ENCODE measurements at places on chromosomes 12 and 14.

DNA sequence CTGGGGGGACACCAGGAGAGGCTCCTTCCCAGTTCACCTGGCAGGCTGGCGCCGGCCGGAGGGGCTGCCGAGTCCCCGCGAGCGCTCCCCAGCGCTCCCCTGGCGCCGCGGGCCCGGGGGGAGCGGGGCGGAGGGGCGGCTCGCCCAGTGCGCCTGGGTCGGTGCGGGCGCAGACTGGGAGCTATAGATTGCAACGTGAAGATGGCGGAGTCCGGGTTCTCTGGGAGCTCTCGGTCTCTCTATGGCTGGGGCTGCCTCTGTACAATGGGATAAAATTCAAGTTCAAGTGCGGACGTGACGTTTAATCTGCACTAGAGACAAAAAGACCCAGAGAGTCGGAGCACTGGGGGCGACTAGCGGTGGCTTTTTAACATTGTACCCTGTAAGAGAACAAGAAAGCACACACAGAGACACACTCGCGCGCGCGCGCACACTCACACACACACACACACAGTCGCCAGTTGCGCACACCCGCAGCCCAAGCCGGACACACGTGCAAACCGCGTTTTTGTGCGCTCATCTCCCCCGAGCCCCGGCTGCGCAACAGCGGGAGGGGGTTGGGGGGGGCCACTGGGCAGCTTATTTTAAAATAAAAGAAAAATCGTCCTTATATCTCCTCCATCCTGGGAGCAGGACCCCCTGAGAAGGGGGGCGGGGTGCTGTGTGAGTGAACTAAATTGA, at the start of gene BCL11B:
TSS of gene BCL11B (minus strand) at position 247 of the 681 bp plus-strand sequence. CDS start 979 bp downstream, outside the sequence.
- DNase-seq = peak; percentile 90

DNA sequence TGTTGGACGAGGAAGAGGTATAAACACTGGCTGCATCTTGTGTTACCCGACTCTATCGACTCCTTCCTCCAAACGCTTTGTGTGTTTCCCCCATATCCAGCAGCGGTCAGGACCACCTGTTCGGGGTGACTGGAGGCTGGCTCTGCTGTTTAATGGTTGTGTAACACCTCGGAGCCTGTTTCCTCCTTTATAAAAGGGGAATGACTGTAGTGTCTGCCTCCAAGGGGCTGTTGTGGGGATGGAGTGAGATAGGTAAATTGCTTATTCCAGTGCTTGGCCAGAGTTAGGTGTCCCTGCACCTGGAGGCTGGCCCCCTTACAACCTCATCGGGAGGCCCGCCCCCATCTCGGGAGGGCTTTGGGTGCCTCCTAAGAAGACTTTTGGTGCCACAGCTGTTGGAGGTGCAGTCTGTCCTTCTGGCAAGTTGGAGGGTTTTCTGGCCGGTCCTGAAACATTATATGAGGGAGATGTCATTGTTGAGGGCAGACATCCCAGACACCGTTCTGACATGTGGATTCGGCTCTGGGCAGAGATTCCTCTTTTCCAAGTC, 1.1 kb downstream of the MLXIP start:
- no peak for DNase-seq

- DNase-seq = no peak
These were observed 16.8 kb downstream of the HIF1A start for GRCh38 chr14:61712137-61712536.

- DNase-seq = no peak
These were observed 266.0 kb downstream of the FBXL14 start for GRCh38 chr12:1328391-1328790.

GRCh38 chr14:90687680-90688079, 128.6 kb downstream of the TTC7B start:
- no peak for DNase-seq

- no peak for DNase-seq
These were observed 76.6 kb upstream of the NAV3 start for GRCh38 chr12:77754086-77754485.

DNA sequence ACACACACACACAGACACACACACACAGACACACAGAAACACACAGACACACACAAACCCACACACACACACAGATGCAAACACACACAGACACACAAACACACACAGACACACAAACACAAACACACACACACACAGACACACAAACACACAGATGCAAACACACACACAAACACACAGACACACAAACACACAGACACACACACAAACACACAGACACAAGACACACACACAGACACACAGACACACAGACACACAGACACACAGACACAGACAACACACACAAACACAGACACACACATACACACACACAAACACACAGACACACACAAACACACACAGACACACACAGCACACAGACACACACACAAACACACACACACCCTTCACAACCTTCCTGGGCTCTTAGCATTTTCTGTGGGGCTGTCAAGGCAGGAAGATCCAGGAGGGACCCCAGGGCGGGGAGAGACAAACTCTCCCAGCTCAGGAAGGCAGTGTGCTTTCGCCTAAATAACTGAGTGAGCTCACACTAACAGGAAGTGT, 24.2 kb upstream of the INF2 start:
- no peak for DNase-seq

DNA sequence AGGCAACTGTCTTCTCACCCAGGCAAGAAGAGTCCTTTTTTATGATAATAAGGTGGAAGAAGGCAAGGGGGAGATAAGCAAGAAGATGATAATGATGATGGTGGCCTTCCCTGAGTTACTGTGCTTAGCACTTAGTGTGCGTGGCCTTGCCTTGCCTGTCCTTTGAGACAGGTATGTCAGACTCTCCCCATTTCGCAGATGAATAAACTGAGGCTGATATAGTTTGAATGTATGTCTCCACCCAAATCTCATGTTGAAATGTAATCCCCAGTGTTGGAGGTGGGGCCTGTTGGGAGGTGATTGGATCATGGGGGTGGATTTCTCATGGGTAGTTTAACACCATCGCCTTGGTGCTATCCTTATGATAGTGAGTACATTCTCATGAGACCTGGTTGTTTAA, 8.6 kb upstream of the OAS3 start:
- DNase-seq = no peak

GRCh38 chr12:59597385-59597781, 1.6 kb downstream of the SLC16A7 start:
- peak; percentile 54 for DNase-seq

DNA sequence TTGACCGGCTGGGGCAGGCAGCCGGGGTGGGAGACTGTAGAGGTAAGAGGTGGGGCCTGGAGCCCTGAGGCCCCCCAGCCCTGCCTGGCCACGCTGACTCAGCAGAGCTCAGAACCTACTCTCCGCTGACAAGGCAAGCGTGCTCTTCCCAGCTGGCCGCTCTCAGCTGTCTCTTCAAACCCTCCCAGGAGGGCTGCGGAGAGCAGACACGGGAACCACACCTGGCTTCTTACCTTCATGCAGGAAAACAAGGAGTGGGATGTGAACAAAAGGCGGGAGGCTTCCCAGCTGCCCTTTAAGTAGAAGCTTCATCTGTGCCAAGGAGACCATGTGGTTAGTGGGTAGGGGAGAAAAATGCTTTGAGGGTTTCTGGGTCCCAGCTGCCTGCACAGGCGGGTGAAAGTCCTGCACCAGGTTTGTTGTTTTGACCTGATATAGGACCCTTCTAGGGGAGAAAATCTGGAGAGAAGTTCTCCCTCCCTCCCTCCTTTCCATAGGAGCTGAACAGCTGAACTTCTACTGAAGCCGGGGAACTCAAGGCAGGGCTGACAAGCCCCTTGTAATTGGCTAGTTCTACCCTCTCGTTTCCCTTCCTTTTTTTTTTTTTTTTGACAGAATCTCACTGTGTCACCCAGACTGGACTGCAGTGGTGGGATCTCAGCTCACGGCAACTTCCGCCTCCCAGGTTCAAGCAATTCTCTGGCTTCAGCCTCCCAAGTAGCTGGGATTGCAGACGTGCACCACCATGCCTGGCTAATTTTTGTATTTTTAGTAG, 12.8 kb upstream of the TESC start:
- DNase-seq = no peak

GRCh38 chr14:32941668-32942065, 3.0 kb downstream of the NPAS3 start:
- DNase-seq = no peak

- DNase-seq = no peak
These were observed 11.0 kb downstream of the PRPH start for GRCh38 chr12:49305762-49306510.

DNA sequence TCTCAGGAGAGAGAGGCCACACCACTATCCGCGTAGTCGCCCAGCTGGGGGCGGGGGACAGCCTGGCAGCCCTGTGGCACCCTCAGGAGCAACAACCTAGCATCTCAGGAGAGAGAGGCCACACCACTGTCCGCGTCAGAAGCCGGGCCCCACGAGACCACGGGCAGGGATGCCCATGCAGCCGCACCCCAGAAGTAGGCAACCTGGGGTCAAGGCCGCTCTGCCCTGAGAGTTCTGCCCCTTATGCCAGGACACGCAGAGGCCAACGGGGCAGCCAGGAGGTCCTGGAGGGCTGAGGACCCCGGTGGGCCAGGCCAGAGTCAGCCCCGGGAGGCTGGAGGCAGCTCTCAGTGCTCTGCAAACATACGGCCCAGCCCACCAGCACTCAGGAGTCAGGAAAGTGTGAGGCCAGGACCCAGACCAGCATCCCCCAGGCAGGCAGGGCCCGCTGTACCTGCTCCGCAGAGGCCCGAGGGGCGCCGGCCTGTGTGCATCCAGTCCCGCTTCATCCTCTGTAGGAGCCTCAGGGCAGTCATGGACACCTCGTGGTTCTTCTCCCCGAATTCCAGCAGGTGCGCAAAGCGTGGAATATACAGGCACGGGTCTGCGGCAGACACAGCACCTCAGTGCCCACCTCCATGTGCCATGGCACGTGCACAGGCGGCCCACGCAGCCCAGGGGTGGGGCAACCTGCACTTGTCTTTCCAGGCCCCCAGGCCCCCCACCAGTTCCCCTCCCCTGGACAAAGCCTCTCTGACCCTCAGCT, 7.3 kb upstream of the BTBD6 start:
- no peak for DNase-seq

GRCh38 chr12:50458606-50459005, 46.2 kb upstream of the DIP2B start:
- DNase-seq = no peak

DNA sequence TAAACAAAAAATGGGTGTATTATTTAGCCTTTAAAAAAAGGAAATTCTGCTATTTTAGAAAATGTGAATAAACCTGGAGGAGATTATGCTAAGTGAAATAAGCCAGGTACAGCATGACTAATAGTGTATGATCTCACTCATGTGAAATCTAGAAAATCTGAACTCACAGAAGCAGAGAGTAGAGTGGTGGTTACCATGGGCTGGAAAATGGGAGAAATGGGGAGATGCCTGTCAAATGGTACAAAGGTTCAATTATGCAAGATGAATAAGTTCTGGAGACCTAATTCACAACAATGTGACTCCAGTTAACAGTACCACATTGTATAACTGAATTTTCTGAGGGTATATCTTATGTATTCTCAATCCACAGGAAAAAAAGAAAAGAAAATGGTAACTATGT, 17.4 kb upstream of the LEMD3 start:
- no peak for DNase-seq

DNA sequence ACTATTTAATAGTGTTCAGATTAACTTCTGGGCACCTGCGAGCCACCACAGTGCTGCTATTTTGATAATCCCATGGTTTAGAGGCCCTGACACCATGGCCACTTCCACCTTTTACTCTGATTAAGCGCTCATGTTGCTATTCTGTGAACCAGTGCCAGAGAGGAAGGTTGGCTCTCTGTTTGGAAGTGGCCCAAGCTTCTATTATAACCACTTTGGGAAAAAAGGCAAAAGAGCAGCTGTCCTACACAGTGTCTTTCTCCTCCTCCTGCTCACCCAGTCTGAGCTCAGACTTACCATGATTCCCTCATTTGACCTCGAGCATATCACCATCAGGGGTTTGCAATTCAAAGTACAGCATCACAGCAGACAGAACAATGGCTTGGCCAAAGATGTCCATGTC, 23.3 kb downstream of the DYRK2 start:
- DNase-seq = no peak

GRCh38 chr12:27614866-27615265, 81.4 kb upstream of the REP15 start:
- DNase-seq = no peak

GRCh38 chr12:13144266-13144828, 40.9 kb upstream of the GSG1 start:
- no peak for DNase-seq

DNA sequence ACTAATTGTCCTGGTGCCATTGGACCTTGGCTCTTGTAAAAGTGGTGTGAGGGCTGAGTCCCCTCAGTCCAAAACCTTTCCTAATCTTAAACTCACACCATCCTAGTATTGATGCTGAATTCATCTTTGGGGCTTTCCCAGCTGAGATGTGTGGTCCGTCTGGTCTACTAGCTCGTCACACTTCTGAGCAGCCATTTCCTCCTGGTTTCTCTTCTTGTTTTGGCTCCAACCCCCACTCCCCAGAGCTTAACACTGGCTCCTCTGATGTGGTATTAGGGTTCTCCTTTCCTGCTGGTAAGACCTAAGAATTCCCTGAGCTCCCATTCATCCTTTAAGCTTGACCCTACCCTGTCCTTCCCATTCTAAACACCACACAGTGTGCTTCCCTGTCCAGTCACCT, 900.6 kb downstream of the VRK1 start:
- DNase-seq = peak; percentile 13

- DNase-seq = no peak
These were observed 107.2 kb downstream of the UNC79 start for GRCh38 chr14:93537951-93538350.

- no peak for DNase-seq
These were observed 4.0 kb upstream of the INF2 start for GRCh38 chr14:104685216-104685997.

DNA sequence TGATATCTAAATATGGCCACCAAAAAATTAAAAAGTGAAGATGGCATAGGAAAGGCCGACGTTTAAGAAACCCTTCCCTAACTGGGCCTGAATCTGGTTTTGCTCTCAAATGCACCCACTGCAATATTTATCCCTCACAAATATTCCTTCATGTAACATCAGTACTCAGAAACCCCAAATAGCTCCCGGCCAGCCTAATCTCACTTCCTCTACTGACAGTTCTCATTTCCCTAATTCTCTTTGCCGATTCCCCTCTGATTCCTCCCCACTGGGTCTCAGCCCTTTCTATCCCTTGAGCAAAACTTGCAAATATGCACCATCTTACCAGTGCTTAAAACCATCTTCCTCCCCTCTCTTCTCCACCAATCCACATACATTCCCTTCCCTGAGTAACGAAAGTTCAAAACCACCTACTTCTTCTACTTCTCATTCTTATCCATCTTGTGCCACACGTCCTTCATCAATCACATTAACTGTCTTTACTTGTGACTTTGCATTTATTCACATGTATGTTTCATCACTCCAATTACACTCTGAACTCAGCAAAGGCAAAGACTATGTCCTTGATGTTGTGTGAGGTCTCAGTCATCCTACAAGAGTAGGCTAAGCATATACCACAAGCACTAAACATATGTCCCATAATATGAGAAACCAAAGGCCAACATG, 23.1 kb downstream of the KCNK10 start:
- DNase-seq = no peak

- no peak for DNase-seq
These were observed 190.4 kb downstream of the ALG10 start for GRCh38 chr12:34212651-34213050.

DNA sequence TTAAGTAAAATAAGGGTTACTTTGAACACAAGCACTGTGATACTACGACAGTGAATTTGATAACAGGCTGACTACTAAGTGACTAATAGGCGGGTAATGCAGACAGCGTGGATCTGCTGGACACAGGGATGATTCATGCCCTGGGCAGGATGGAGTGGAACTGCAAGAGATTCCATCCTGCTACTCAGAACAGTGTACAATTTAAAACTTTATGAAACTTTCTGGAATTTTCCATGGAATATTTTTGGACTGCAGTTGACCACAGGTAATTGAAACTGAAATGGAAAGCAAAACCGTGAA, 46.0 kb downstream of the YEATS4 start:
- no peak for DNase-seq
